Activated CD4-positive, CD25-positive, alpha-beta regulatory T cell treated with anti-CD3 and anti-CD28 coated beads, Interleukin-2, amount 50 U/mL, for 72 hours (primary cell): ENCODE measurements at places on chromosomes 5 and 9.

DNA sequence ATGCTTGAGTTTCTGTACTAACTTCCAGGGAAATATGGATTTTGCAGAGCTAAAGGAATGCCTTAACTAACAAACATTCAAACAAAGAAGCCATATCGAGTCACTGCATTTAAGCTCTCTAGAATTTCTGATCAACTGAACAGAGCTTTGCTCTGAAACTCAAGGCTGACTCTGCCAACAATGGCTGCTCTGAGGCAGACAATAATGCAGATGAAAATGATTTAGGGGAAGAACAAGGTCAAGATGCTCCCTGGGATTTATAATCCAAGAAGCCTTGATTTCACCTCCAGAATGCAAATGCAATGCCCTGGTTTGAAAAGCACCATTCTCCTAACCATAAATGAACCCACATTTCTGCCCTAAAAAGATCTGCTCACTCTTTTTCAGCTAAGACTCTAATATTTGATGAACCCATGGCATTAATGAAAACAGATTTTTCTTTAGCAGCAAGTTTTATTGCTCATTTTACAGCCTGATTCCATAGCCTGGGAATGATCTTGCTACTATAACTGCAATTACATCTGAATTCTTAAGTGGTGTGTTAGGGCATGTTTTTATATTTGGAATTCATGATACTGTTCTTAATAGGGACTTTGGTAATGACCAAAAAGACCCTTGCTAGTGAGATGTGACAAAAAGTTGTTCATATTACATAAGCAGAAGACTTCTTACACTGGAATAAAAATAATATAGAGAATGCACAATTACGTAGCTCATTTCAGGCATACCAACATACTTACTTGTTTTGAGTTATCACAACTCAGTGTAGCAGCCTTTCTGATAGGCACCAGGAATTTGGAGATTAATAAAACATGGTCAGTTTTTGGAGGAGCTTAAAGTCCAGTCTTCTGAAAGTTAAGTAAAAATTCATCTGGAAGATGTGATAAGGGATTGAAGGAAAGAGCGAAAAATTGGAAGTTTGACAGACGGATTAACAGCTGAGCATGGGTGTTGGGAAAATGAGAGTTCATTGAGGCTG lies 169.4 kb downstream of the TRPM3 start:
- DNase-seq, result no peak

DNA sequence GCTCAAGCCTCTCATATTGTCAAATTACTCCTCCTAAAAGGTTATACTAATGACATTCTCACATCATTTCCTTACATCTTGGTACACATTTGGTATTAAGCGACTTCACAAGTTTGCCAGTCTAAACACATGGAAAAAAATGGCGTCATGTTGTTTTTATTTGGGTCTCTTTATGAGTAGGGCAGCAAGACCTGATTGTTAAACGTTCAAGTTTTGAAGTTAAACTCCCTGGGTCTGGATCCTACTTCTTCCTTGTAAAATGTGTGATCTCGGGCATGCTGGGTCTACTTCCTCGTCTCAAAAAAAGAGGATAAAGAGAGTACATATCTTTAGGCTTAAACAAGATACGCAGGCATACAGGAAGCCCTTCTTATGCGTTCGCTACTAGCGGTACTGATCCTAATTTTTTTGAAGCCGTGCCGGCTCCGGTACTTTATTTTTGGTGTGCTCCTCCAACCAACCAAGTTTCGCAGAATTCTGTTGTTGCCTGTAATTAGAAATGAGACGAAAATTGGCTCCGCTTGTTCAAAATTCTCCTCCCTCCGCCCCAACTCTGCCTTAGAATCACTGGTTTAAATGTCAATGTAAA lies 596 bp upstream of the CDC37L1 start:
- DNase-seq, result no peak

DNA sequence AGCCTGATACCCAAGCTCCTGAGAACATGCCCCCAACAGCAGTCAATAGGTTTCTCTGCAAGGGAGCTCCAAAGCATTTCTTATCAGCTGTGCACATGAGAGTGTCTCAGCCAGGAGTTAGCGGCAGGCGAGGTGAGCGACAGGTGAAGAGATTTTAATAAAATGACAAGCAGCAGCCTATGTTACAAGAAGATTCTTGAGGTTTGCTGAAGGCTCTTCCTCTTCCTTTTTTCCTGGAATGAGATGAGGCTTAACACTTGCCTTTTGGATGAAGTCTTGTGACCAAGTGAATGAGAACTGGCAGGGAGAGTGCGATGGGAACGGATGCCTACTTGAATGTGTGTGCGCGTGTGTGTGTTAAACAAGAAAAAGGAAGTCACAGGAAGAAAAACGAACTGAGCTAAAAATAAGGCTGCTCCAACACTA lies 76.1 kb downstream of the SHB start:
- no peak for DNase-seq

DNA sequence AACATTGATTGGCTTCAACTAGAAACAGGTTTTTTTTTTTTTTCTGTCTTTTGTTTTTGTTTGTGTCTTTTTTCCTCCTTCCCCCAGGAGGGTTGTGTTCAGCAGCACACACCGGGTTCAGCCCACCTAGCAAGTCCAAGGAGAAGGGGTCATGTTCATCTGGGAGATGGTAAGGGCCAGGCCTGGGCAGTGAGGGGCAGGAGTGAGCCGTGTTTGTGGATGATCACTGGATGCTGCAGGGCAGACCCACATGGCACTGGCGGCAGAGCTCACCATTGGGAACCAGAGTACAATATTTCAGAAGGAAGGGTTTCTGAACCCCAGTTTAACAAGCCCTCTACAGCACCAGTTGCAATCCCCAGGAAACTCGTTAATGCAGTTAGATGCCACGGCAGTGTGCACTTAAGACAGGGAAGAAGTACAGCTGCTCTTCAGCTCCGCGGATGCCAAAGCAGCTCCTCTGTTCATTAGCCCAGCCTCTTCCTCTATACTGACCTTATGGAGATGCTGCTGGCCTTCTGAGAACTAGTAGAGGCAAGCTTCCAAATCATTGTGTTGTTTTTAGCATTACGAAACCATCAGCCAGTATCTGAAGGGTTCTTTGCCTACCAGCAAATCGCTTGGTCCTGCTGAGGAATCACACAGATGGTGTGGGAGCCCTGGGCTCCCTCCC lies 508.2 kb upstream of the WWC1 start:
- DNase-seq, result no peak

GRCh38 chr9:137683262-137683864 lies 64.6 kb downstream of the EHMT1 start:
- DNase-seq, result no peak

DNA sequence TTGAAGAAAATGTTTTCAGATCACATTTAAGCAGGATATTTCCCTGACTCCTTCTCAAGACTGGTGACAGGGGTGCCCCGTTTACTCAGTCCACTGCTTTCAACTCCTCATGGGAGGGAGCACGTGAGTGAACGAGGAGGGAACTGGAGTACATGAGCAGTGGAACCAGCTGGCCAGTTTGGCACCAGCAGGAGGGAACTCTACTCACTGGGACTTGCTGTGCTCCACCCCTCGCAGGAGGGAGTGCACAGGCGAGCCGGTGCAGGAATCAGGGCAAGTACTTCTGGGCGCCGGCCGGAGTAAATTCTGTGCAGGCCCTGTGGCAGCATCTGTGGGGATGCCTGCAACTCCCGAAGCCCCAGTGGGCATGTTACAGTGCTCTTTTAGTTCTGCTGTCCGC lies 1941.1 kb upstream of the C9orf72 start:
- no peak for DNase-seq

DNA sequence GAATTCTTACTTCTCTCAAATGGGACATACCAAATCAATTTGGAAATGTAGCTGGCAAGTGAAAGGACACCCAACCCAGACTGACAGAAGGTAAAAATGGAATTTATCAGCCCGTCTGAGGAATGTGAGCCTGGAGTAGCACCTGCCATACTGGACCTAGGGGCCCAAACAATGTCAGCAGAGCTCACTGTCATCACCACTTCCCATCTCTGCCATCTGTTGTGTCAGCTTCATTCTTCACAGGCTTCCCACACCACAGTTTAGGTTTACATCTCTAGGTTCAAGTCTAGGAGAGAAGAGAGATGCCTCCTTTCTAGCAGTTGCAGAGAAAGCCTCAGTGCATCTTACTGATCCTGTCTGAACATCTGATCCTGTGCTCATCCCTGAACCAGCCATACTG lies 222.4 kb downstream of the DOCK8 start:
- DNase-seq, result no peak

DNA sequence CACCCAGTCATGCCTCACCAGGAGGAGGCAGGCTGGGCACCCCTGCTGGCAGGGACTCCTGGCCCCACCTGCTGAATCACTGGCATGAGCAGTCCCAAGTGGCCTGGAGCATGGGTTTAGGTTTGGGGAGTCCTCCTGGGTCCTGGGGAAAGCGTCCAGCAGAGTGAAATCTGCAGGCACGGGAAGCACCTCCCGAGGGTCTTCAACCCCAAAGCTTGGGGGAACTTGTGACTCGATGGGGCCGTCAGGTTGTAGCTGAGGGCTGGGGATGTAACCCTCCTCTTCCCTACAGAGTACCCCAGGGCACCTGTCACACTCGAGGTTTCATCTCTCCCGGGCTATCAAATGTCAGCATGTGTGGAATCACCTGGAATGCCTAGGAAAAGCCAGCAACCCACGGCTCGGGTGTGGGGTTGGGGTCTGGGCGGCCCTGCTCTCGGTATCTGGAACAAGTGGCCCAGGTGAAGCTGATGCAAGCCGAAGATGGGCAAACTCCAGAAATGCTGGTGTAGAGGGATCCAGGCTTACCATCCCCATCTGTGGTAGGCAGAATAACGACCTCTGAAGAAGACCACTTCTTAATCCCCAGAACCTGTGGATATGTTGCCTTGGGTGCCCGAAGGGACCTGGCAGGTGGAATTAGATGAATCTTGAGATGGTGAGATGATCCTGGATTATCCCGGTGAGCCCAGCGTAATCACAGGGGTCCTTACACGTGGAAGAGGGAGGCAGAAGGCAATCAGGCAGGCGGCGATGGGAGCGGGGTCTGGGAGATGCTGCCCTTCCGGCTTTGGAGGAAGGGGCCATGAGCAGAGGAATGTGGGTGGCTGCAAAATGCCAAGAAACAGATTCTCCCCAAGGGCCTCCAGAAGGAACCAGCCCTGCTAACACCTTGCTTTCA lies 6.1 kb upstream of the RASGEF1C start:
- DNase-seq, result no peak

GRCh38 chr9:84278130-84278529 lies 62.4 kb downstream of the SLC28A3 start:
- DNase-seq, result no peak

DNA sequence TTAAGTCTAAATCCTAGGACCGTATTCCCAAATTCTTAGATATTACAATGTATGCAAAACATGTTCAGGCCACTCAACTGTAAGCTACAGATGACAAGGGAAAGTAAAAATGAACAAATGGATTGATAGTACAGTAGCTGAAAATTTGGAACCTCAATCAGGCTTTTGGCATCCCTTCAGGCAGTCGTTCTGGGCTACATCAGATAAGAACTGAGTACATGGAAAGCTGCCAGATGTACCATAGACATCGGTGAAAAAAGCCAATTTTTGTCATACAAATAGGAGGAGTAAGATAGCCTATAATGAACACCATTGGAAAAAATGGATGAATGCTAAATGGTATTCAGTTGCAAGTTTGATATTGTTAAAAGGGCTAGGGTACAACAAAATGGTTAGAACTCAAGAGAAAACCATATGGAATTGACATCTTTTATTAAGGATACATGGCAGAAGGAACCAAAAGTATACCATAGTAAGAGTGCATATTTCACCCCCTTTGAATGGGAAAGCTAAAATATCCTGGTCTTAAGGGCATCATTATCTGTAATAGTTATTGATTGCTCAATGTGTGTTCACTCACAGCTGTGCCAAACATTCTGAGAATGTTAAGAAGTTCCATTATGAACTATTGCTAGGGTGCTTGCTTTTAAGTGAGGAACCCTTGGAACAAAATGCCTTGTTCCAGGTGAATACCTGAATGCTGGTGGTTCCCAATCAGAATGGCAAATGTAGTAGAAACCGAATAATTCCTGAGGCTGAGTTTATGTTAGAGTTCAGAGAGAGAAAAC lies 86.4 kb downstream of the NR3C1 start:
- no peak for DNase-seq

DNA sequence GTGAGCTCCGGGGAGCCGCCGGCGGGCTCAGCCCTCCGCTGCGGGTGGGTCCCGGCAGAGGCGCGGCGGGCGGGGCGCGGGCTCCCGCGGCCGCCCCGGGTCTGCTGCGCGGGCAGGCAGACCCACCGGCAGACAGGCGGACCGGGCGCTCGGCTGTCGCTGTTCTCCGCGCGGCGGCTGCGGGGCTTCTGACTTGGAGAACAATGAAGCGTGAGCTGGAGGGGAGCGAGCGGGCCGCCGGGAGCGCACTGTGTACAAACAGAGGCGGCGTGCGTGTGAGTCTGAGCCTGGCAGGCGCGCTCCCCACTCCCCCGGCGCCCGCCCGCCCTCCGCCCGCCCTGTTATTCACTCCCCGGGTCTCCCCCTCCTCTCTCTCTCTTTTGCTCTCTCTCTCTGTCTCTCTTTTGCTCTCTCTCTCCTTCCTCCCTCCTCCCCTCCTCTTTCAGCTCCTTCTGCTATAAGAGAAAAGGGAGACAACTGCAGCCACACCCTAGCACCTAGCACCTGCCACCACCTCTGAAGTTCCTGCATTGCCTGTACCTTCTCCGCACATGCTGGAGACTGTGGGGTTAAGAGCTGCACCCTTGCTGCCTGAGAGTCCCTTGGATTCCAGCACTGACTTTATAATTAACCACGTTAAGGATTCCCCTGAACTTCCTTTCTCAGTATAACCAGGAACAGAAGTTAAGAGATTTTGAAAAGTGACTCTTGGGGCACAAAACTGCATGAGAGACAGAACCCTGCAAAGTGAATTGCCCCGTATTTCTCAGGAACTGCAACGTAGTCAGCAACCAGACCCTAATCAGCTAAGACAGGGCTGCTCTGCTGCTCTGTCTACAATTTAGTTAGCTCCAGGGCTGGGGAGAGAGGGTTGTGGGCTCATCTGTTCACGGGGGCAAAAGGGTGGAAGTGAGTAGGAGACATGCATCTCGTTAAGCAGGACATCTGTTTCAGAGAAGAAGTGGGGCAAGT lies at the start of gene EDIL3:
EDIL3 (minus strand) TSS at position 277 of the 972 bp plus-strand sequence. CDS start 506 bp downstream, outside the sequence.
- DNase-seq, result no peak

GRCh38 chr5:133825631-133826289 lies 142.7 kb downstream of the C5orf15 start:
- DNase-seq, result no peak

- no peak for DNase-seq
These were observed 10.0 kb upstream of the SLC12A7 start for GRCh38 chr5:1121891-1122290.

GRCh38 chr9:114742947-114743346 lies 61.0 kb upstream of the TEX48 start:
- no peak for DNase-seq

DNA sequence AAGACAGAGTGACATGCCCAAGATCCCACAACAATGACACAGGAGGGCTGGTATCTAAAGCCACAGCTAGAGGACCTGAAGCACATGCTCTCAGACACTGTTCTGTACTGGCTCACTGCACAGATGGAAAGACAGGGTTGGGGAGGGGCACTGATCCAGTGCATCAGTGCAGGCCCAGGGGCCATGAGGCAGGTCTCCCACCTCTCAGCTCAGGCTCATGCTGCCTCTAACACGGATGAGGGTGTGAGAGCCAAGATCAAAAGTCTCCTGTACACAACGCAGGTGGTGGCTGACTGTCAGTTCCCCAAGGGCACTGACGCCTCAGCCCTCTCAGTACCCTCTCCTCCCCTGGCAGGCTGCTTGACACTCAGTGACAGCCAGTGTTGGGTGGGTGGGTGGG lies 10.9 kb downstream of the RAPGEF1 start:
- DNase-seq, result peak; percentile 54
